ENCODE measurements at places on chromosomes 6 and 20.

DNA sequence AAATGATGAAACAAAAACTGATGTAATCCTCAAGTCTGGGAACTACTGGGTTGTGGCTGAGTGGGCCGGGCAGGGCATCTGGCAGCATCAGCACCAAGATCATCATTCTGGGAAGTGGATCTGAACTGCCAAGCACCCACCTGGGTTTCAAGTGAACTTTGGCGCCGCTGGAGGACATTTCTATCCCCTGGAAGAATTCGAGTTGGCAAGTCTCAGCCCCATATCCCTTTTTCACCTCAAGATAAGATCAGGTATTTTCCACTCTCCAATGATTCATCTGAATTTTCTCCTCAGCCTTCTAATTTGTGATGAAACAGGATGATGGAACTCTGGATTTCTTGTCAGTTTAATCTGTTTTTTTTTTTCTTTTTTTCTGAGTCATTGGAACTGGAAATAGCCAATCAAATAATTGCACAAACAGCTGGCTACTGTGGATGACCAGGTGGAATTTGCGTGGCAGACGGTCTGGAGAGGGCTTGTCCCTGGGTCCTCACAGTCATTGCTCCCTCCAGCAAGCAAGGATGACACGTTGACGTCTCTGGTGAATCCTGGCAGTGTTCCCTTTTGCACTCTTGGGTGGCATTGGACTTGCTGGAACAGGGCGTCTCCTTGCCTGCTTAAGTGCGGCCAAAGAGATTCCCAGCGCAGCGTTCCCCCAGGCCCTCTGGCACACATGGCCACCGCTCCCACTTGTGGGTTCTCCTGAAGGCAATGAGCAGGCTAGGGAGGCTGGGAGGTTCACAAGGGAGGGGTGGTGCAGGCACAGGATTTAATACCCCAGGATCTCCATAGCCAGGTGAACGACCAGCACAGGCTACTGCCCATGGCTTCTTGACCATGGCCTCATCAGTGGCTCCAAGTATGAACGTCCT is 80.4 kb downstream of the DHX35 start:
- DNase-seq: no peak

- no peak for DNase-seq
Measured at GRCh38 chr6:109055771-109056235, 38.8 kb downstream of the SESN1 start.

DNA sequence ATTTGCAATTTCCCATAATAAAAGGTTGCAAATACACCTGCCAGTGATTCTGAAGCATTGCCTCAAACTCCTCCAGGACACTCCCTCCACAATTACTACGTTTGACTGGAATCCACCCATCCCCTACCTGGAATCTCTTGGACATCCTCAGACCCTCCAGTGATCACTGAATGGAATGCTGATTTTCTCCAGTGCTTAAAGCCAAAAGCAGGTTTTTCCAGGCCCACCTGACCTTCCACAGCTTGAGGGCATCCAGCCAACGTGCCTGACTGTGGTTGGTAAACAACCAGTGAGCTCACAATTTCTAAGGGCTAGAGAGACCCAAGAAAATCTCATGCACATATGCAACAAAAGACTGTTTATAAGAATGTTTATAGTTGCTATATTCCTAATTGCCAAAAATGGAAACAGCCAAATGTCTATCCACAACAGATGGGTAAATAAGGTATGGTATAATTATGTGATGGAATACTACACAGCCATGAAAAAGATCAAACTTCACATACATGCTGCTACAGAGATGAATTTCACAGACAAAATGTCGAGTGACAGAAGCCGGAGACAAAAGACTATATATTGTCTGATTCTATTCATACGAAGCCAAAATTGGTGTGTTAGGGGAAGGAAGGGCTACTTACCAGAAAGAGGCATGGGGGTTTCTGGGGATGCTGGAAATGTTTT is 147.1 kb upstream of the RREB1 start:
- no peak for DNase-seq

DNA sequence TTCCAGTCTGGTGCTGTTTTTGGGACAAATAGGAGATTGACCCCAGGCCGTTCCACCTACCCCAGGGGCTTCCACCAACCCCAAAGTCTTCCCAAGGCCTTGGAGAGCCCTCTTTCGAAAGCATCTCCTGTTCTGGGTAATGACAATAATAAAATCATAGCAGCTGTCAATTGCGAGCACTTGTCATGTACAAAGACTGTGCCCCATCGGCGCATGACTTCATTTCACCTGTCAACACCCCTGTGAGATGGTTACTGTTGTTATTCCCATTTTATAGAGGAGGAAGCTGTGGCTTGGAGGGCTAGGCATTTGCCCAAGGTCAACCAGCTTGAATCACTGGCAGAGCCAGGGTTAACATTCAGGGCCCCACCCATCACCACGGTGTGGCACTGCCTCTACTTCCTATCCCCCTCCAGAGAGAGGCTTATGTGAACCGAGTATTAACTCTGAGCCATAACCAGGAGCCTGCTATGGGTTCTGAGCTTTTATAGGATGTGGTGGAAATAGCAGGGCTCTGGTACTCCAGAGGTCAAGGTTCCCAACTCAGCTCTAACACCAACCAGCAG is 51.2 kb downstream of the HNF4A start:
- no peak for DNase-seq

GRCh38 chr6:43627008-43627825 is 1.8 kb downstream of the GTPBP2 start:
- no peak for DNase-seq

- DNase-seq: no peak
Measured at GRCh38 chr6:156336733-156337132, 440.4 kb upstream of the ARID1B start.

DNA sequence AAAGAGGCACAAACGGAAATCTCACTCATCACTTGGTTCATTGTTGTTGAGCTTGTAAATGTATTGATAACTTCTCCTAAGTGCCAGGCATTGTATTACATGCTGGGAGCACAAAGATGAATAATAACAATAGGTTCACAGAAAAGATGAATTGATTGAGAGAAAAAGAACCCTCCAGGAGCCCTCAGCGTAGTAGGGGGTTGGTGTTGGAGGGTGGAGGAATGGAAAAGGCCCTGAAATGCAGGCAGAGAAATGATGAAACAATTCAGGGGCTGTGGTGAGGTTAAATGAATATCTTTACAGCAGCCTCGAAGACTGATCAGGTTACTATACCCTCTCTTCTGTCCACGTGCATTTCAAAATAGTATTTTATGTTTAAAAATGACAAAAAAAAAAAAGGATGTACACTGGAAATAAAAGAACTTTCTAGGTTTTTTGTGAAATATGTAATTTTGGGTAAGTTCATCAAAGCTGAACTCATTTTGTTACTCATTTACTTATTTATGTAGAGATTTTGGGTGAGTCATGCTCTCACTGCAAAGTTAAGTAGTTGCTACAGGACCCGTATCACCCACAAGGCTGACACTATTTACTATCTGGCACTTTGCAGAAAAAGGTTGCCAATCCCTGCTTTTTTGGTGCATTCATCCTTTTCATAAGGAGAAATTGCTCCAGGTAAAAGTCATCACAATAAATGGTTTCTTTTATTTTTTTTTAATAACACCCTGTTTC is 277.3 kb downstream of the ZNF217 start:
- no peak for DNase-seq

DNA sequence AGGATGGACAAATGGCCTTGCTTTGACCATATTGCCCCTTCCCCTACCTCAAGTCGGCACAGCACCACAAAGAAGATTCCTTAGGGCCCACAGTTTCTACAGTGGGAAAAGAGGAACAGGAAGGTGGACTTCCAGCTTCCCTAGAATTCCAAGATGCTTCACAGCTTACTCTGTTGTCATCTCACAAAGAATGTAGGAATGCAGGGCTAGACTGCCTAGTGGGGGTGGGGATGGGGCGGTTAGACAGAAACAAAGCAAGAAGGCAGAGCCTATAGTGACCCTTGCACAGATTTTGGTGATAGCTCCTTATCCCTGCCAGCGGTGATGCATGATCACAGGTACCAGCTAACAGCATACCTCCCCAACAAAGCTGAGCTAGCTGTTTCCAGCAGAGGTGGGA is 607.6 kb upstream of the MAN1A1 start:
- DNase-seq: no peak

- DNase-seq: no peak
Measured at GRCh38 chr20:57053067-57053466, 213.4 kb downstream of the BMP7 start.

- DNase-seq: no peak
Measured at GRCh38 chr20:6765469-6766058, 1.9 kb upstream of the BMP2 start.
